Neural crest cell (in vitro differentiated cells): ENCODE measurements at places on chromosomes 16 and 17. TPM values are rescaled to one million over a fixed set of nuclear protein-coding genes. Genes with fewer than 3 reads are reported as not detected.

The ARHGAP44 gene
- total RNA-seq = 5.9 and 6.5 TPM in 2 replicates

The SPN gene
- total RNA-seq = 0.07 and 0.16 TPM in 2 replicates

The ACLY gene
- total RNA-seq = 421 and 422 TPM in 2 replicates

The EPN3 gene
- total RNA-seq = 0.11 TPM in 1 of 2 replicates, not detected in the other

The SECTM1 gene
- not detected in 2 replicates for total RNA-seq

The RNF112 gene
- total RNA-seq = 0.84 and 1.2 TPM in 2 replicates

The CACNG1 gene
- total RNA-seq = 0.32 and 0.44 TPM in 2 replicates

The CCDC200 gene
- not detected in 2 replicates for total RNA-seq

The PPP1R27 gene
- total RNA-seq = not detected in 2 replicates

The HSPB9 gene
- total RNA-seq = 0.16 and 0.40 TPM in 2 replicates

The DPEP2 gene
- total RNA-seq = not detected in 2 replicates

The HSF5 gene
- total RNA-seq = 0.05 and 0.11 TPM in 2 replicates

The MAP1LC3B gene
- total RNA-seq = 37.9 and 40.7 TPM in 2 replicates

The FOXN1 gene
- not detected in 2 replicates for total RNA-seq

The KRTAP1-1 gene
- total RNA-seq = not detected in 2 replicates

The ZC3H7A gene
- 66.5 and 74.6 TPM in 2 replicates for total RNA-seq

The QRICH2 gene
- 10.6 and 12.3 TPM in 2 replicates for total RNA-seq

The C17orf107 gene
- 1.7 and 1.8 TPM in 2 replicates for total RNA-seq

The SERPINF2 gene
- total RNA-seq = 0.19 TPM in 1 of 2 replicates, not detected in the other

The ASPSCR1 gene
- 50.0 and 51.9 TPM in 2 replicates for total RNA-seq

The SLC6A2 gene
- total RNA-seq = not detected in 2 replicates

The ITGAE gene
- 43.1 and 45.5 TPM in 2 replicates for total RNA-seq

The TBX21 gene
- not detected in 2 replicates for total RNA-seq

The MYL4 gene
- total RNA-seq = not detected in 2 replicates

The CDRT15 gene
- not detected in 2 replicates for total RNA-seq

The SULT1A4 gene
- 3.0 and 4.3 TPM in 2 replicates for total RNA-seq

The TP53TG3B gene
- not detected in 2 replicates for total RNA-seq

The RBL2 gene
- total RNA-seq = 28.6 and 29.8 TPM in 2 replicates

The COTL1 gene
- total RNA-seq = 346 and 357 TPM in 2 replicates

The KRT25 gene
- total RNA-seq = not detected in 2 replicates

The RNFT1 gene
- total RNA-seq = 17.0 and 18.9 TPM in 2 replicates

The SPATA2L gene
- total RNA-seq = 8.6 and 10.6 TPM in 2 replicates

The ZP2 gene
- total RNA-seq = not detected in 2 replicates

The KRTAP9-8 gene
- not detected in 2 replicates for total RNA-seq

The RDM1 gene
- 5.0 and 5.7 TPM in 2 replicates for total RNA-seq

The SLC13A2 gene
- total RNA-seq = not detected in 2 replicates

The KRT20 gene
- not detected in 2 replicates for total RNA-seq

The TMEM256 gene
- 71.5 and 71.6 TPM in 2 replicates for total RNA-seq

The KRTAP4-4 gene
- not detected in 2 replicates for total RNA-seq

The CIBAR2 gene
- not detected in 2 replicates for total RNA-seq

The ZNF200 gene
- total RNA-seq = 12.1 and 14.1 TPM in 2 replicates

The KIF2B gene
- not detected in 2 replicates for total RNA-seq

The CNTROB gene
- 55.5 and 58.3 TPM in 2 replicates for total RNA-seq

The OXLD1 gene
- total RNA-seq = 25.5 and 28.2 TPM in 2 replicates

The CCDC92B gene
- 0.35 and 0.48 TPM in 2 replicates for total RNA-seq

The DNASE1L2 gene
- total RNA-seq = 1.6 and 2.6 TPM in 2 replicates

The CDH5 gene
- total RNA-seq = 0.45 and 0.56 TPM in 2 replicates

The PRR29 gene
- 0.82 and 1.4 TPM in 2 replicates for total RNA-seq

The CCDC154 gene
- total RNA-seq = 1.2 and 1.9 TPM in 2 replicates

The MYH11 gene
- 0.05 and 0.09 TPM in 2 replicates for total RNA-seq
